ENCODE measurements at places on chromosomes 7 and 10.

GRCh38 chr7:75818472-75818871 is 4.9 kb upstream of the CCL24 start:
- no peak for DNase-seq

DNA sequence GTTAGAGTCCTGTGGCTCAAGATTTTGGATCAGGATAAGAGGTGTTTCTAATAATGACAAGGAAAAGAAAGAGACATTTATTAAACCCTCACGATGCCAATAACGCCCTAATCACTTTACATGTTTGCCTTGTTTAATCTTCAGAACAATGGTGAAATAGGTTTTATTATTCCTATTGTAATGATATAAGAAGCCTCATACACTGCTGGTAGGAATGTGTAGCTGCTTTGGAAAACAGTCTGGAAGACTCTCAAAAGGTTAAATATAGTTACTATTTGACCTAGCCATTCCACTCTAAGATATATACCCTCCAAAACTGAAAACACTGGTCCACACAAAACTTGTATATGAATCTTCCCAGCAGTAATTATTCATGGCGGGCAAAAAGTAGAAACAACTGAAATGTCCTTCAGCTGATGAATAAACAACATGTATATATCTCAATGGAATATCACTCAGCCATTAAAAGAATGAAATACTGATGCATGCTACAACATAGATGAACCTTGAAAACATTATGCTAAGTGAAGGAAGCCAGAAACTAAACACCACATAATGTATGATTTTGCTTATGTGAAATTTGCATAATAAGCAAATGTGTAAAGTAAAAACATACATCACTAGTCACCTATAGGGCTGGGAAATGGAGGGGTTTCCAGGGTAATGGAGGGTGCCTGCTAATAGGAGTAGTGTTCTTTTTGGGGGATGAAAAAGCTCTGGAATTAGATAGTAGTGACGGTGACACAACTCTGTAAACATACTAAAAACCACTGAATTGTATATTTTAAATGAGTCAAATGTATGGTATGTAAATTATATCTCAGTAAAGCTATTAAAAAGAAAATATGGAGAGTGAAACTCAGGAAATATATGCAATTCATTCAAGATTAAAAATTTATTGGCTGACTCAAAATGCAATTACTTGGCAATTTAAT is 76.9 kb upstream of the ANK3 start:
- DNase-seq = no peak

GRCh38 chr7:75658802-75659201 is 79.9 kb downstream of the HIP1 start:
- no peak for DNase-seq

DNA sequence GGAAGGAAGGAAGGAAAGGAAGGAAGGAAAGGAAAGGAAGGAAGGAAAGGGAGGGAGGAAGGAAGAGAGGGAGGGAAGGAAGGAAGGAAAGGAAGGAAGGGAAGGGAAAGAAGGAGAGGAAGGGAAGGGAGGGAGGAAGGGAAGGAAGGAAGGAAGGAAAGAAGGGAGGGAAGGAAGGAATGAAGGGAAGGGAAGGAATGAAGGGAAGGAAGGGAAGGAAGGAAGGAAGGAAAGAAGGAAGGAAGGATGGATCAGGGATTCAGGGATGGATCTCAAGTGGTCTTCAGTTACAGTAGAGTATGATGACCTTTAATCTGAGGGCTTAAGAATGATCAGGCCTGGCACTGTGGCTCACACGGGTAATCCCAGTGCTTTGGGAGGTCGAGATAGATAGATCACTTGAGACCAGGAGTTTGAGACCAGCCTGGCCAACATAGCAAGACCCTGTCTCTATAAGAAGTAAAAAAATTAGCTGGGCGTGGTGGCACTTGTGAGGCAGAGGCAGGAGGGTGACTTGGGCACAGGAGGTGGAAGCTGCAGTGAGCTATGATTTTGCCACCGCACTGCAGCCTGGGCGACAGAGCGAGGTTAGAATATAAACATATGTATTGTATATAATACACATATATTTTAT is 760 bp upstream of the FOXK1 start:
- peak; percentile 21 for DNase-seq

DNA sequence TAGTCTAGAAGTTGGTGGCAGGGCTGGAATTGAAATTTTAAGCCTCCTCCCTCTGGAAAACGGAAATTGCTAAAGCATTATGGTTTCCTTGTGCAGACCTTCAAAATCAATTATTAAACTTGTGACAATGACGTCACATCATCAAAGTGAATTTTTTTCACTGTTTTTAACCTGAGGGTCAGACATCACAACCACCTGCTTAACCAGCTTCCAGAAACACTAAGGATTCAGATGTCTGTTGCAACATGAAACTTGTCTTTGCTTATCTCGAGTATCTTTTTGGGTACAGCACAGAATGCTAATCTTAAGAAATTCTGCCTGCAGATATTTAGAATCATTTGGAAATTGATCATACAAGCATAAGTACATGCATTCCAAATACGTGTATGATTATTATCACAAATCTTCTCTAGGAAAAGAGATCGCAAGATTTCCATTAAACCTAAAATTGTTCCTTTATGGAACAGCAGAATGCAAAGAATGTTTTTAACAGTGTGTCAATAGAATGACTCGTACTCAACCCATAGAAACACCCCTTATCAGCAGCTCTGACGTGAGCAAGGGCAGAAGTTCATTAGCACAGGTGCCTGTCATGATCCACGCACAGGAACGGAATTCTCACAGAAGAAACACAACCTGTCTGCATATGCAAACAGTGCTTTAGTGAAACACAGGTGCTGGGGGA is 4.1 kb upstream of the GTPBP4 start:
- no peak for DNase-seq

DNA sequence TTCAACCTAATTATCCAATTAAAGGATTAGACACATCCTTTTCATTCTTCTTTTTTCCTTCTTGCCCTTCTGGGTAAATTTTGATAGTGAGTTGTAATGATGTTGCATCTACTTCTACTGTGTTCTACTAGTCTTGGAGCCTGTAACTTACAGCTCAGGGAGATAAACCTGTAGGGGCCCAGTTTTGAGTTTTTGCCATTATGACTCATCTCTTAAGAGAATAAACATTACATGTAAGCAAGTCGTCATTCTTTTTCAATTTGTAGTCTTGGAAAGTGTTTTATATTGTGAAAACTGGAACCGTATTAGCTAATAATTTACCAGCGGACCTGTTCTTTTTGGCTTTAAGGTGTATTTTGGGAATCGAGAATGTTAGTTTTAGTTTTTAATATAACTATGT is 89.7 kb upstream of the RPA3 start:
- DNase-seq = no peak

DNA sequence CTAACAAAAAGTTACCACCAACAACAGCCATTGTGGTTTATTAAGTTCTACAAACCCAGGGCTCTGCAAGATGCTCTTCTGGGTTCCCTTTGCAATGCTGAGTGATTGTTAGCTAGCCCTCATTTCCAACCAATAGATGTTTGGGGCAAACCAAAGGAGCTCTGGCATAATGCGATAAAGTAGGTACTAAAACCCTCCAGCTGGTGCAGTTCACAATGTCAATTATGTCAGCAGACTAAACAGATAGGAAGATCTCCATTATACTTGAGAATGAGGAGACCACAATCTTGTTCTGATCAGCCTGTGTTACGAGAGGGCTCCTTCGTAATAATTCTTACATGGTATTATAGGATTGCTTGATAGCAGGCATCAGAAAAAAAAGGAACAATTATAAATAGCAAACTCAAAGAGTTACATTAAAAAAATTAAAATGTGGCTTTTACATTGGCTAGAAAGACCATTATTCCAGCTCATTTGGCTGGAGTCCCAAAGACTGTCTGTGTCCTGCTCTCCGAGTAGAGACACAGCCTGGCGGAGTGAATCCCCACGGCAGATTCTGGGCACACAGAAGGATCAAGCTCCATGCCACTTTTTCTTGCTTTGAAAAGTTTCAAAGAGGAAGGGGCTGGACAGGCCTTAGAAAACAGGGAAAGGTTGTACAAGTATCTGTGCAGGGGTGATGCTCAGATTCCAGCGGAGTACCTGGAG is 93.8 kb downstream of the ZRANB1 start:
- DNase-seq = no peak

DNA sequence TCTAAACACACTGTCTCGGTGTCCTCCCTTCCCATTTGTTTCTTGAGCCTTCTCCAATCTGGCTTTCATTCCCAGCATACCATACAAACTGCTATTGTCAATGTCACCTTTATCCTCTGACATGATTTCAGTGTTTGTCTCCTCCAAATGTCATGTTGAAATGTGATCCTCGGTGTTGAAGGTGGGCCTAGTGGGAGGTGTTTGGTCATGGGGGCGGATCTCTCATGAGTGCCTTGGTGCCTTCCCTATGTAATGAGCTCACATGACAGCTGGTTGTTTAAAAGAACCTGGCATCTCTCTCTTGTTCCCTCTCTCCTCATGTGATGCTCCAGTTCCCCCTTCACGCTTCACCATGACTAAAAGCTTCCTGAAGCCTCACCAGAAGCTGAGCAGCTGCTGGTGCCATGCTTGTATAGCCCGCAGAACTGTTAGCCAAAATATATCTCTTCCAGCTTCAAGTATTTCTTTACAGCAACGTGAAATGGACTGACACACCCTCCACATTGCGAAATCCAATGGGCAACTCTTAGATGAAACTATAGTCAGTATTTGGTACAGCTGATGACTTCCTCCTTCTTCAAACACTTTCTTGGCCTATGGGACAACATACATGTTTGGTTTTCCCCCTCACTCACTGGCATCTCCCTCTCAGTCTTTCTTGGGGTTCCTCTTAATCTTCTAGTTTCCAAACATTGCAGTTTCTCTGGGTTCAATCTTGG is 27.8 kb downstream of the RNLS start:
- no peak for DNase-seq

- no peak for DNase-seq
Observed at GRCh38 chr10:79422178-79422892, 23.1 kb downstream of the ZCCHC24 start.

- DNase-seq = no peak
Observed at GRCh38 chr7:87028636-87029035, 30.8 kb downstream of the ELAPOR2 start.

DNA sequence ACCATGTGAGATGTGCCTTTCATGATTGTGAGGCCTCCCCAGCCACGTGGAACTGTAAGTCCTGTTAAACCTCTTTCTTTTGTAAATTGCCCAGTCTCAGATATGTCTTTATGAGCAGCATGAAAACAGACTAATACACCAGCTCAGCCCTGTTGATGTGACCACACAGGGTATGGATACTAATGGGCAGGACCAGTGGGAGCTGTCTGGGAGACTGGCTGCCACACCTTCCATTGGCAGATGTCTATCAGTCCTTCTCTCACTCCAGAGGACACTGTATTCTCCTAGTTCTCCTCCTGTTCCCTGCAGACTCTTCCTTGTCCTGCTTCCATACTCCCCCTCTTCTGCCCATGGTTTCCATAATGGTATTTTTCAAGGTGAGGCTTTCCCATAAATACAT is 104.4 kb downstream of the PRLHR start:
- DNase-seq = no peak

GRCh38 chr7:98483276-98483963 is 82.5 kb upstream of the BAIAP2L1 start:
- DNase-seq = no peak

GRCh38 chr10:5445006-5445405 is 32.6 kb downstream of the NET1 start:
- no peak for DNase-seq

DNA sequence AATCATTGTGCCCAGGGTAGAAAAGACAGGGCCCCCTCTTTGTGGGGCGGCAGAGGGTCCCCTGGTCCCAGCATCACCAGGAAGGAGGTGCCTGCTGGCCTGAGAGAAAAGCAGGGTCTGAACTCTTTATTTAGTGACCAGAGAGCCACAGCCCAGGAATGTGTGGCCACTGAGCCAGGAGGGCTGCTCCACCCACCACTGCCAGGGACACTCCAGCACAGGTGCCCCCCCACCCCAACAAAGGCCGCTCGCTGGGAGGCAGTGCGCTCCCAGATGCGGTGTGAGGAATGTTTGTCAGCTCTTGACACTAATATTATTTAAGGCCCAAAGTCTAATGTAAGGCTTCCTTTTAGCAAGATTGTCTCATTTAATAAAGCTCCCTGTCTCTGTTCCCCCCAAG is 59.6 kb upstream of the ZMIZ1 start:
- no peak for DNase-seq

GRCh38 chr7:24233386-24233785 is 50.6 kb upstream of the NPY start:
- DNase-seq = no peak

- DNase-seq = peak; percentile 65
Observed at GRCh38 chr10:110613341-110613995, 30.7 kb upstream of the RBM20 start.

DNA sequence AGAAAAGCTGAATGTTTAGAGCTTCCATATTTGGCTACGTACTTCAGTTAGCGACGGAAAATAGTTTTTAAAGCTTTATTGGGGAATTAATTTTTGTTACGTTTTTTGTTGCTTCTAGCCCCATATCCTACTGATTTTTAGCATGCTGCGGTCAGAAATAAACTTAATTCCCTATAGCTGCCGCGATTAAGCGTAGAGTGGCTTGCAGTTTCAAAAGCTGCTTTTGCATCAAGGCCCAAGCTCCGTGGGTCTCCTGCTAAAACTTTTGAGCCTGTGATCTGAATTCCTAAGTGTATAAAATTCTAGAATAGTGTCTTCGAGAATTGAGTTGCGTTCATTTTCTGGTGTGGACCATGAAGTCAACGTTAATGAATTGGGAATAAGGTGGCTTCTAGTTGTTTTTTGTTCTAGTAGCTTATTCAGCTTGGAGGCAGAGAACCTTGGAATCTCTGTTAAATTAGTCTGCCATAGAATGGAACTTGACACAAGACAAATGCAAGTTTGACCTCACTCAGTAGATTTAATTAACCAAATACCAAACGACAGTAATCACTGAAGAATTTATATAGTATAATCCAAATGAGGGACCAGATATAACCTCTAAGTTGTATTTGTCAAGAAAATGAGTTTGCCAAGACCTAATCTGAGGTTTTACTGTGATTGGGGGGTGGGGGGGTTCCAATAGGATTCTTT is 977 bp downstream of the CALU start:
- DNase-seq = no peak

GRCh38 chr7:2013381-2014311 is 219.1 kb downstream of the MAD1L1 start:
- no peak for DNase-seq

DNA sequence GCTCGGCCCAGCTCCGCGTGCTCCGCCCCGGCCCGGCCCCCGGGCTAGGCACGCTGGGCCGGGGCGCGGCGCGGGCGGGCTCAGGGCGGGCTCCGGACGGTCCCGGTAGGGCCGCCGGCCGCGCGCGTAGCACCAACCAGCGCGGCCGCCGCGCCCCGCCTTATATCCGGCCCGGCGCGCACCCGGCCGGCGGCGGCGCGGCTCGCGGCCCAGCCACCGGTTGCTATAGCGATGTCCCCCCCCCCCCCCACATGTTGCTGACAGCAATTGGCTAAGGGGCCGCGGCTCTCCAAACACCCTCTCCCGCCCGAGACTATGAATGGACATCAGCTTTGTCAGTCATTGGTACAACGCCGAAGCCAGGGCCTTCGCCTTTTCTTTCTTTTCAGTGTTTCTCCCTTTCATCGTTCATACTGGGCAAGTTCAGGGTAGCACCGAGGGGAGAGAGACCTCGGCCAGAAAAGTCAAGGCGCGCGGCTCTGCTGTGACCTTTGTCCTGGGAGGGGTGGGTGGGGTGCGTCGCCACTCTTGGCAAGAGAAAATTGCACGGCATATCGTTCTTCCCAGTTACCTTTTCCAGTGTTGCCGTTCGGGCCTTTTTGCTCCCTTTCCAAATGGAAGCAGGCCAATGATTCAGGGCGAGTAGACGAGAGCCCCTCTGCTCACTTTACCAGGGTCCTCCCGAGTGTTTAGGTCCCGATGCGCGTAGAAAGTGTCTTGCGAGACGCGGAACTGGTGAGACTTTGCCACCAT is 354.2 kb downstream of the DNAJB6 start:
- DNase-seq = no peak

Measured in stimulated activated CD4-positive, alpha-beta T cell treated with anti-CD3 and anti-CD28 coated beads, Interleukin-15, amount 100 ng/mL, for 24 hours (primary cell).